ENCODE measurements at places on chromosomes 11 and 22.
A peak's percentile ranks its signal among the peaks of the same experiment; 100 is the strongest.

GRCh38 chr22:37525073-37525745 lies 6.0 kb upstream of the CARD10 start:
- DNase-seq, result no peak

DNA sequence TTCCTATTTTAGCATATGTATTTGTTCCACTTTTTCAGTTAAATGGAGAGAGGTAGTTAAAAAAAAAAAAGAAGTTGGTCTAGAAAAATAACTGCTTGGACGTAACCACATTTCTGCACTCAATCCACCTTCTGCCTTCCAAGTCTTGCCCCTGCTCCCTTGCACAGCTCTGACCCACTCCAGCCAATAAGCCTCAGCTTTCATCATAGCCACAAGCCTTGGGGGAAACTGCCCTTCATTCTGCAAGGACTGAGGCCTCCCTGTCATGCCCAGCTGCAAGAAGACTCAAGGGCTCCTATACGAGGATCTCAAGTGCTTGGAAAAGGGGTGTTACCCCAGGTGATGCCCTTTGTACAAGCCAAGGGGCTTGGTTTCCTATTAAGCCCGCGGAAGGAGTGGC lies 36.0 kb upstream of the OAF start:
- DNase-seq, result no peak

DNA sequence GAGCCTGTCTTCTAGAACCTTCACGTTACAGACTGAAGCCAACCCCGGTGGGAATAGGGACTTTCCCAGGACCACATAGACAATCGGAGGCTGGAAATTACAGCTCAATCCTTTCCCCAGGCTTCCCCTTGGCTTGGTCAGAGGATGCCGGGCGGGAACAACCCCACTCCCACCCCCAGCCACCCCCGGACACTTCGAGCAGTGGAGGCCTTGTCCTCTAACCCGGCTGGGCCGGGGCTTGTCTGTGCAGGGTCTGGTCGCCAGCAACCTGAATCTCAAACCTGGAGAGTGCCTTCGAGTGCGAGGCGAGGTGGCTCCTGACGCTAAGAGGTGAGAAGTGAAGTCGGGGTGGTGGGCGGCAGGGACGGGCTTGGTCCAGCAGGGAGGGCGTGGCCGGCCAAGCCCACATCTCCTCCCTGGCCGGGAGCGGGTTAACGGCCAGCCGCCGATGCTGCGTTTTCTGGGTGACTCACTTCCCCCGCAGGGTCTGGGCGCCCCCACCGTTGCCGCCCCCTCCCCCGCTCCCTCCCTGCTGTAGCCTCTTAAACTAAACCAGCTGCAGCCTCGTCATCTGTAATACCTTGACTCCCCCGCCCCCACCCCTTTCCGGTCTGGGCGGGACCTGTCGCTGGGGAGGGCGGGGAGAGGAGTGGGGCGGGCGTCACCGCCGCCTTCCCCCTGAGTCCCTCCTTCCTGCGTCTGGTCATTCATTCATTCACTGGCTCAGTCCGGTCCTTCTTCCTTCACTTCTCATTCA lies 1.5 kb downstream of the LGALS1 start:
- peak; percentile 74 for DNase-seq

DNA sequence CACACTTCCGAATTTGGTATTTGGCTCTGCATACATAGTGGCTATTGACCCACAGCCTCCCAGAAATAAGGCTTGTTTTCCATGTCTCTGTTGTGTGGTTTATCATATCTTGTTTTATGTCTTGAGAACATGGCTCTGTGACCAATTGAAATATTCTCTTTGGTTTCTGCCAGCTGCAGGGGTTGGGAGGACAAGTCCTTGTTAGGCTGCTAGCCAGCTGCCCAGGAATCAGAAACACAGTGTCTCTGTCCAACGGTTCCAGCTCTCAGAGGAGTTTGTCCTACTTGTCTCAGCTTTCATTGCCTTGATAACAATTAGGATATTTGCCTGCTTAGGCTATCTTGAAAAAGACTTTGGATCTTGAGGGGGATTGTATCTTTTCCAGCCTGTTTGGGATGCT lies 6.0 kb upstream of the SLC7A4 start:
- DNase-seq, result no peak

DNA sequence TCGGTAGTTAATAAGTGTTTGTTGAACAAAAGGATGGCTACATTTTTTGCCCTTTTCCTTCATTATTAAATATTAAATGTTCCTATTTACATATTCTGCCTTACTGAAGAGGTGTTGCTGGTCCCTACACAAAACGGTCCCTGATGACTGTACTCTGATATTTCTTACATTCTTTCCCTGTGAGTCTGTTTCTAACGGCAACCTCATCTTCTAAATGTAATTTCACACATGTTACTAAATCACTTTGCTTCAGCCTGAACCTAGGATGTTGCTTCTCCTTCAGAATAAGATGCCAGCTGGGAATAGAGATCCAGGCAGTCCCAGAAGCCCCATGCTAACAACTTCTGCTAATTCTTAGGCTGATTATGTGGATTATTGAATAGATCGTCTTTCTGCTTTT lies 50.3 kb downstream of the SPON1 start:
- DNase-seq, result no peak

DNA sequence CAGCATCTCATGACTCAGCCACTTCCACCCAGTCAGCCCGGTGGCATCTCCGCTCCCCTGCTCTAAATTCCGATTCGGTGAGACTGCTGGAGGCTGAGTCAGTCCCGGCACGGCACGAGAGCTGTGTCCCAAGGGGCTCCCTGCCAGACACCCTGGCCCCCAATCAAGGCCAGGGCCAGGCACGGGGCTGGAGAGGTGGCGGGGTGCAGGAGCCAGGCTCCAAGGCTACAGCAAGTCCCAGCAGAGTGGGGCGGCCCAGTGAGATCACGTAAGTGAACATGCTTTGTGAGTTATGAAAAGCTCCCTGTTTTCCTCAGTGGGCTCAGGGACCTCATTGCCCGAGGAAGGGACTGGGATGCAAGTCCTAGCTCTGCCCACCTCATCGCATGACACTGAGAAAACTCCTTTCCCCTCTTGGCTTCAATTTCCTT lies 3.0 kb downstream of the C11orf68 start:
- DNase-seq, result no peak

DNA sequence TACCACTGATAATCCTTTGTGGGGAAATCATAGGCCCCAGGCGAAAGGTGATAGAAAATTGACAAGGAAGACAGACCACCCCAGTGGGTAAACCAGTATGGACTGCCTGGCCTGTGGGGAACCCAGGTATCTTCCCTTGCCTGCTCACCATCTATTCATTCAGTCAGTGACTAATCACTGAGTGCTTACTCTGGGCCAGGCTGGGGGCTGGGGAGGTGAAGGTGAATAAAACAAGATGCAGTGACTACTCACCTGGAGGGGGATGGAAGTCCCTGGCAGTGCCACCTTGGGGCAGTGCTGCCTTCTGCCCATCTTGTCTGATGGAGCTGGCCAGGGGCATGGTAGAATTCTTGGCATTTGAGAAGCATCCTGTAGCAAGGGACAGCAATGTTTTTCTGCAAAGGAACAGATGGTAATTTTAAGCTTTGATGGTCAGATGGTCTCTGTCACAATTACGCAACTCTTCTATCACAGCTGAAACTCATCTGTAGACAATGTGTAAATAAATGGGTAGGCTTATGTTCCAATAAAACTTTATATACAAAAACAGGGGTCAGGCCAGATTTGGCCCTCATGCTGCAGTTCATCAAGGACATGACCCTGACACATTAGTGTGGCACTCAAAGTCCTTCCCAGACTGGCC lies 4.6 kb downstream of the ISX start:
- DNase-seq, result no peak

DNA sequence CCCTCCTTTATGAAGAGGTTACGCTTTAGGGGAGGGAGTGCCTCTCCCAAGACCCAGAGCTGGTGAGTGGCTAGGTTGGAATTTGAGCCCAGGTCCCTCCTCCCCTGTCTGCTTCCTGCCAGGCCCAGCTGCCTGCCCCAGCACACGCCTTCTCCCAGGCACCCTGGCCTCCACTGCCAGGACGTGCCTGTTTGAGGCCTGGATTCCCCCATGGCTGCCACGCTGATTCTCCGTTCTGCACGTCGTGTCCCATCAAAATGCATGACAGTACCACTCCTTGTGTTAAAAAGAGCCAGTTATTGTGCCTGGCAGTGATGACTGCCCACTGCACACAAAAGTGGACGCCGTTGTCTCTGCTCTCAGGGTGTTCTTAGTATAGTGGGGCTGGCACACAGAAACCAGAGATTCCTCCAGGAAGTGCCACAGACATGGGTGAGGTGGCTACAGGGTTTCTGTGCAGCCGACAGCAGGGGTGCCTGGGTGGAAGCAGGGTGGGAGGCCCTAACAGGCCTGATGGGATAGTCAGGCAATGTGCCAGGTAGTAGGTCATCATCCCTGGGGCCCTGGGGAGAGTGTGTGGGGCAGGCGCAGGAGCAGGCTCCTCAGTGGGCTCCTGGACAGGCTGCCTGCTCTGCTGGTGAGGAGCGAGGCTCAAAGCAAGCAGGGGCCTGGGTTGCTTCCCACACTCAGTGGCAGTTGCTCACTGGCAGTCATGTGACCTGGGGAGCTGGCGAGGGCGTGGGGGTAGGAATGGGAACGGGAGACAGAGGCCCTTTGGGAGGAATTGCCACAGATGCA lies 24.2 kb downstream of the MED15 start:
- DNase-seq, result no peak

DNA sequence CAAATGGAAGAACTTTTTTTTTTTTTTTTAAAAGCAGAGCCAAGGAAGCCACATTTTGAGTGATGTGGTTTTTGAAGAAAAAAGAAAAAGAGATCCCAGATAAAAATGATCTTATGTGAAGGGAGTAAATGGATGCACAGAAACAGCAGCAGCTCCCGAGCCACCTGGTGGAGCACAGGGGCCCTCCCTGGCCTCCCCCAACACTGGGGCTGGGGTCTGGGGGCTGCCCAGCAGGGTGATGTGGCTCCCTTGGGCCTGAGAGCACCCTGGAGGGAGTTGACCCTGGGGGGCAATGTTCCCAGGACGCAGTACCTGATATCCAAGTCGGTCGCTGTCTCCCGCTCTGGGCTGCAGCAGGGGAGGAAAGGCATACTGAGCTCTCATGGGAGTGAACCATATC lies 26.5 kb upstream of the KCNJ11 start:
- DNase-seq, result no peak

GRCh38 chr11:108319541-108320145 lies 96.8 kb downstream of the ATM start:
- no peak for DNase-seq
